ENCODE measurements at places on chromosomes 7 and 10.

GRCh38 chr10:20811131-20811530 is 86.0 kb downstream of the NEBL start:
- no peak for DNase-seq

- no peak for DNase-seq
These were observed 250.3 kb upstream of the NFE2L3 start for GRCh38 chr7:25901658-25902057.

DNA sequence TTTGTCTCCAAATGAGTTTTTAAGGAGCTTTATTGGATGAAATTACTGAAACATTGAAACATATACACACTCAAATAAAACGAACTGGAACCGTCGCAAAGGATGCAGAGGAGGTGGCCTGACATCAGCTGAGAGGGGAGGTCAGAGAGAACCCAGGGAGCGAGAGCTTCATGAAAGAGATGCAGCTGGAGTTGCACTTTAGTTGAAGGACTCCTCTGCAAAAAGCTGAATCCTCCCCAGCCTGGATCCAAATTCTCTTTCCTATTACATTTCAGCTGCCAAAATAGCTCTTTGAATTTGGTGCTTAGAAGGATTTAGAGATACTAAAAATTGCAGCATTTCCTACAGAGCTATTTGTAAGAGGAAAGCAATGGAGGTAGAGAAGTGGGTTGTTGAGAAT is 140.0 kb upstream of the DPP6 start:
- DNase-seq = peak; percentile 11

- peak; percentile 90 for DNase-seq
These were observed 138.5 kb downstream of the LRRC4 start for GRCh38 chr7:127892488-127893314.

DNA sequence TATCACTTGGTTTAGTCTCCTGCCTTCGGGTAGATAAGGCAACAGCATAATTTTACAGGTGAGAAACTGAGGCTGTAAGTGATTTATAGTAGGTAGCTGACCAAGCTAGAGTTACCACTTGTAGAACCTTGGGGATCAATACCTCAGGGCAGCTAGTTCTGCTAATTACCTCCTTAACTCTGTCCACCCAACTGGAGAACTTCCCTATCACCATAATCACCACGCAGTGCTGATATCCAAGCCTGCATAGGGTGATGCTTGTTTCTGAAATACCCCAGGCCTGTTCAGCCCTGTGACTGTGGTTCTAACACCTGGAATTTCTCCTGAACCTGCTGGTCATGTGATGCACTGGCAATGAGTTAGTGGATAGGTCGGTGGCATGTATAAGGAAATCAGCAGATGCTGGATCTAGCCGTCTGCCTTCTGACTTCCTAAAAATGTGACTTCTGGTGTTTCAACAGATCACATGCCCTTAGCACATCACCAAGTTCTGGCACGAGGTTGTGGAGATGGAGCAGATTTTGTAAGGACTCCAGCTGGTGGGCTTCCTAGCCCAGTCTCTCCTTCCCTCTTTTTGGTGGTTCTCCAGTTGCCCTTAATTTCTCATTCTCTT is 15.3 kb downstream of the PLAU start:
- no peak for DNase-seq

- DNase-seq = peak; percentile 84
These were observed 27.9 kb upstream of the WDR11 start for GRCh38 chr10:120823266-120823665.

DNA sequence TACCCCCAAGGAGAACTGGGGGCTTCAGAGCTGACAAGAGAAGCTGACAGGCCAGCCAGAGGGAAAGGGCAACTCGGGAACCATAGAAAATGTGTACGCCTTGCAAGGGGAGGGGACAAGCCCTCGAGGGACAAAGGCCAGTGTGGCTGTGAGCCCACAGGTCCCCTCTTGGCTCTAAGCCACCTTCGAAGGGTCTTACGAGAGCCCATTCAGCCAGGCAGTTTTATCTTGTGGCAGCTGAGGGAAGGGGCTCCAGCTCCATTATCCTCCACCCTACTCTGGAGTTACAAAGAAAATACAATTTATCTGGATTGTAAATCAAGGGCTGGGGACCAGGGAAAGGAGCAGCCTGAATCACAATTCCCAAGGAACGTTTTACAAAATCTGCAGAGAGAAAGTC is 159.5 kb upstream of the ZMIZ1 start:
- no peak for DNase-seq

GRCh38 chr10:132886211-132887099 is 55.9 kb downstream of the CFAP46 start:
- no peak for DNase-seq

DNA sequence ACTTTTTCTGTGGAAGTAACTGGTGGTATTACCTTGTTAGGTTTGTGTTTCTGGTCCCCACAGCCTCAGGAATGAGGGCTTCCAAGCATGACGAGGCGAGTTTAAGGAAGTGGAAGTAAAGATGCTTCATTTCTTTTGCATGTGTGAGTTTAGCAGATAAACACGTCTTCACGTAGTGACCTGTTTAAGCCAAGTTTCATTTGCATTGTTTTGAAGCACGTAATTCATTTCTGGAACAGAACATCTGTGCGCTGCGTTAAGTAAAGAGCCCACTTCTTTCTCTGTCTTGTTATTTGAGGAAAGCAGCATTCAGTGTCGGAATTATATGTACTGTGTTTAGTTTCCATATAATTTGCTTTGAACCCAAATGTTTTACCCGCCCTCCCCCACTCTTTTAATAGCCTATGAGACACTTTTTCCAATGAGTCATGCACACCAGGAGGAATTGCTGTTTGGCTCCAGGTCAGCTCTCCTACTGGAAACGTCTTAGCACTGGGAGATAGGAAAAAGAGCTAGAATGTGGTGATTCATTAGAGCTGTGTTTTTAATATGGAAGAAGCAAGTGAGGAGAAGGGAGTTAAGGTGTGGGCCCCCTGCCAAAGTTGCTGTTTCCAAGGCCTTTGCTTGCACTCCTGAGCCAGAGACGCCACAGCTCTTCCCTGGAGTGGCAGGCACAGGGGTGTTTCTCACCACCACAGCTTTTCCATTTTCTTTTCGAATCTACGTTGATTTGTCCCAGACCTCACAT is 36.7 kb downstream of the BTBD16 start:
- DNase-seq = no peak

DNA sequence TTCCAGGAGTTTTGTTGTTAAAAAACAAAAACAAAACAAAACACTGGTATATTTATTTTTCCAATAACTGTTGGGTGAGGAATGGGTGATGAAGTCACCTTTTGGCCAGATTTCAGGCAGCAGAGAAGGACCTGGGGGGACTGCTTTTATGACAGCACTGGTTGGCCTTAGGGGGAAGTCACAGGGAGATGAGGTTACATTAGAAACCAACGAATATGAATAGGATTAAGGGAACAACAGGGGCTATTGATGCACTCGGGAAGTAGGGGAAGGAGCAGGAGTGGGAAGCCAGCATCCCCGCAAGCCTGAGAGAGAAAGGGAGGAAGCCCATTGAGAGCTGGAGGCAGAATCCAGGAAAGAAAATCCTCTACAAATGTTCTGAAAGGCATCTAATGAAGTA is 958.4 kb downstream of the TYW1 start:
- DNase-seq = no peak

- no peak for DNase-seq
These were observed 532.4 kb downstream of the INHBA start for GRCh38 chr7:41170466-41170865.

DNA sequence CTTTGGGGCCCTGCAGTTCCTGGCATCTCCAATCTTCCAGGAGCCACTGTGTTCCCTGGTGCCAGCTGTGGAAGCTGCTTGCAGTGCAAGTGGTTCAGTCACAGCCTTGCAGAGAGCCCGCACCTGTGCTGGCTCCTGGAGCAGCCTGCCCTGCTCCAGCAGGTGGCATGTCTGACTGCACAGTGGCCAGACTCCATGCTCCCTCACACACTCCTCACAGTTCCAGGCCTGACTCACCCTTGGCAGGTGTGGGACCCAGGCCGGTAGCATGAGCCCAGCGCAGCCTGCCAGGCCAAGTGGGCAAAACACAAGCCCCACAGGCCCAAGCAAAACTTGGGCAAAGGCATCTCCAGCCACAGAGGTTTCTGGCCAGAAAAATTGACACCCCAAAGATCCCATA is 33.6 kb upstream of the RELN start:
- no peak for DNase-seq

- DNase-seq = no peak
These were observed 22.1 kb downstream of the CLDN12 start for GRCh38 chr7:90425376-90425775.

DNA sequence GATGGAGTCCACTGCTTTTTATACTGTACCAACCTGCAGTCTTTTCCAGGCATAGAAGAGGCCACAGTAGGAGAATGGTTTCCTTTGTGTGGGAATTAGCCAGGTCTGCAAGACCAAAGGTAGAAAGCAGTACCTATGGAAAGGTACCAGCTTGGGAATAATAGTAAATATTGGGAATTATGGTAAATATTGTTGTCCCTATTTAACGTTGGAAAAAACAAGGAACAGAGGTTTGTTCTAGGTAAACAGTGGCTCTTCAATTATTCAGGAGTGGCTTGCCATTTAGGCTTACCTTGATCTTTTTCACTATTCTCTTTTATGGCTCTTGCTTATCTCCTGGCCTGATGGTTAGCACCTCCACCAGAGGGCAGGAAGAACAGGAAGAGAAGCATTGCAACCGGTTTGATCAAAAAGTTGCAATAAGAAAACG is 43.9 kb upstream of the GSAP start:
- no peak for DNase-seq

GRCh38 chr10:11286261-11286852 is 268.7 kb downstream of the CELF2 start:
- DNase-seq = no peak

DNA sequence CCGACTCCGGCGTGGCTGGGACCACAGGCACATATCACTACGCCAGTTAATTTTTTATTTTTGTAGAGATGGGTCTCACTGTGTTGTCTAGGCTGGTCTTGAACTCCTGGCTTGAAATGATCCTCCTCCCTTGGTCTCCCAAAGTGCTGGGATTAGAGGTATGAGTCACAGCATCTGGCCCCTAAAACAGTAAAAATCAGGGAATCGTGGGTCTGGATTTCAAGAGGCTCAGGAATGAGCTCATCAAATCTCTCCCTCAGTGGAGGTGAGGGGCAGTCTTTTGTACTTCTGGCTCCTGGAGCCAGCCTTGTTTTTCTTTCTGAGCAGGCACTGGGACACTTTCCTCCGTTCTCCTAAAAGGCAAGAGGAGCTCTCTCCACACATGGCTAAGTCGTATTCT is 32.1 kb upstream of the RHEB start:
- DNase-seq = no peak

DNA sequence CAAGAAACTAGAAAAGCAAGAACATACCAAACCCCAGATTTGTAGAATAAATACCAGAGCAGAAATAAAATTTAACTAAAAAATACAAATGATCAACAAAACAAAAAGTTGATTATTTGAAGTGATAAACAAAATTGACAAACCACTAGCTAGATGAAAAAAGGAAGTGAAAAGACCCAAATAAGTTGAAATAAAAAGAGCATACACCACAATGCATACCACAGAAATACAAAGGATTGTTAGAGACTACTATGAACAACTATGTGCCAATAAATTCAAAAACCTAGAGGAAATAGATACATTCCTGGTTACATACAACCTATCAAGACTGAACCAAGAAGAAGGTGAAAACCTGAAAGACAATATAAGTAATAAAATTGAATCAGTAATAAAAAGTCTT is 333.4 kb downstream of the SH2D4B start:
- DNase-seq = no peak

DNA sequence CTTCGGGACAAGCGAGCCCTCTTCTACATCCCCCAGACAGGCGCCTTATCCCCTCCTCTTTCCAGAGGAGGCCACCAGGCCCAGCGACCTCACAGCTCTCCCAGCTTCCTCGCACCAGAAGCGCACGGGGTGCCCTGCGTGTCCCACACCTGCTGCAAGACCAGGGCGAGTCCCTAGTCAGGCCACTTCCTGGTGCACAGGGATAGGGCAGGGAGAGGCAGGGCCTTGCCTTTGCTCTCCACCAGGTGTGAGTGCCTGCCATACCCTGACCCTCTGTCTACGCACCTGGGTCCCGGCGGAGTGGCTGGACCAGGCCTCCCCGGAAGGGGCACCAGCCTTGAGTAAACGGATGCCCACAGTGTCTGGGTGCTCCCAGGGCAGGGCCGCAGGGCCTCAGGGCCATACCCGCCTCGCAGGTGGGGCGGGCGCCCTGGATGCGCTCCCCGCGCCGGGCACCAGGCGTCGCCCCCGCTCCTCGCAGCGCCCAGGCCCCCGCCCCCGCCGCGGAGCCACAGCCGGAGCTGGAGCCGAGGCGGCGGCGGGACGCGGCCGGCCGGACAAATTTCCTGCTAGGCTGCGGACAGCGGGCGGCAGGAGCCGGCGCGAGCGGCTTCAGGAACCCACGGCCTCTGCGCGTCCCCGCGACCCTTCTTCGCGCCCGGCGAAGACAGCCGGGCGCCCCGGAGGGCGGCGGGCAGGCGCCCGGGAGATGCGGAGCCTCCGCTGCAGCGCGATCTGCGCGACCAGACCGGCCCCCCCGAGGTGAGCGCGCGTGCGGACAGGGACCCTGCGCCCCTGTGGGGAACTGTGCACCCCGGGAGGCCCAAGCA is at the start of gene PTPRE:
PTPRE (plus strand) TSS at position 556 of the 830 bp plus-strand sequence. CDS start 133,779 bp downstream, outside the sequence.
- peak; percentile 61 for DNase-seq

Data from brain (organoid and tissue), 16 donors.